Substantia nigra (tissue), 51 donors: ENCODE measurements at places on chromosomes 3 and 15.

DNA sequence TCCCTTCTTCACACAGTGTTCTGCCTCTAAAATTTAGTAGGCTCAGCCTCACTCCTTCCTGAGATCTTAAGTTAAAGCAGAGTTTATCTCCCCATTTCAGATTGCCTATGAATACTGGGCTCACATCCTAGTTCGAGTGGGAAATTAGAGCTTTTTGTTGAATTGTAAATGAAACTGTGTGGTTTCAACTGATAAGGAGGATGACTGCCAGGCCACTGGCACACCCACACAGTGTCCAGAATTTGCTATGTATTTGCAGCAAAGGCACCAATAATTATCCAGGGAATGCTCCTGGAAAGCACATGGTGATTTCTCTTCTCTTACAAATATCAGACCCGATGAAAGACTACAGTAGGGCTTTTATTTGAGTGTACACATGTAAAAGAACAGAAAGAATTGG, 308.1 kb upstream of the COL8A1 start:
- no peak for DNase-seq

- no peak for DNase-seq
Measured at GRCh38 chr3:37742574-37743212, 119.0 kb upstream of the CTDSPL start.

- no peak for DNase-seq
Measured at GRCh38 chr3:161348796-161349400, 22.4 kb downstream of the SPTSSB start.

DNA sequence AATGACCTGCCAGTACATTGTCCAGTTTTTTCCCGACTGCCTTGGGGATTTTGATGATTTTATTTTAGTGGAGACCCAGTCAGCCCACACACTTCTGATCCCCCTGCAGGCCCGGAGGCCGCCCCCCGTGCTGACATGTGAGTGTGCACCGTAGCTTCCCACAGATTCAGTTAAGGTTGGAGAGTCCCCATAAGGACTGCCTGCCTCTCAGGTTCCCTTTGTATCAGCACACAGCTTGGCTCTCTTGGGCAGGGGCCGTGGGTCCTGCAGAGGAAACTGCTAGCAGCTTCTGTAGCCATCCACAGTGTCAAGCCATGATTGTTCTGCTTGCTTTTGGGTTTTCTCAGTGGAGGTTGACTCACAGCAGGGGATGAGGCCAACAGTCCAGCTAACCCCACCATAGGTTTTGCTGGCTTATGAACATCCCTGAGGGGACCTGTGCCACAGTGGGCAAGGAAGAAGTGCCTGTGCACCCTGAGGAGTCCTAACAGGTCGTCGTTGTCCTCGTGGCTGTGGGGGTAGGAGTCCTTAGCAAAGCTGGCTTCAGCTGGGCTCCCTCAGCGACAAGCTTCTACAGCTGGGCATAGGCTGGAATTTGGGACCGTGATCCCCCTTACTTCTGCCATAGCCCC, 46.4 kb downstream of the DLEC1 start:
- DNase-seq, result no peak

DNA sequence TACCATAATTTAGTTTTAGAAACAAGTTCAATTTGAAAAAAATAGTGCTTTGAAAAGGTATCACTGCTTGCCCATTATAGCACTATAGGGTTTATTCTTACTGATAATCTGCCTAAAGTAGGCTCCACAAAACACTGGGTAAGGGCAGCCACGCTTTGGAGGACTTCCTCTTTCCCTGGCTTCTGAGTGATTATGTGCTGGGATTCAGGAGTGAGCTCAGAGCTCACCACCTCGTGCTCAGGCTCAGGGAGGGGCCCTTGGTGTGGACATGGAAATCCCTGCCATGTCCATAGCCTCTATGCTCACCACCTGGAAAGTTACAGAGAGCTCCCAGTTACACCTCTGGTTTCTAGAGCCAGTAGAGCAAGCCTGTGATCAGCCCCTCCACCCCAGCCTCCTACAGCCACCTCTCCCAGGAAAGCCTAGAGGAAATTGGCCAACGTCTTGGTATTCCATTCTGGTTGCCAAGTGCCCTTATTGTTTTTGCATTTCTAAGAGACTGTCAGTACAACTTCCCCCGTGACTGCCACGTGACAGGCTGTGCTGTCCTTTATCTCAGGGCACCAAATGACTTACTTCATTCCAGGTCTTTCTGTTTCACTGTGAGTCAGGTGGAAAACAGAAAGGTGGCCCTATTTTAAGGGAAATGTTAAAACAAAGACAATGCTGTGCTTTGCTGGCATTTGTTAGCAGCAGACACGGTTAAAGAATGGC, 316.0 kb downstream of the RORA start:
- no peak for DNase-seq

- no peak for DNase-seq
Measured at GRCh38 chr3:152719264-152719663, 115.7 kb upstream of the P2RY1 start.
